ENCODE measurements at places on chromosomes 2 and 18.

DNA sequence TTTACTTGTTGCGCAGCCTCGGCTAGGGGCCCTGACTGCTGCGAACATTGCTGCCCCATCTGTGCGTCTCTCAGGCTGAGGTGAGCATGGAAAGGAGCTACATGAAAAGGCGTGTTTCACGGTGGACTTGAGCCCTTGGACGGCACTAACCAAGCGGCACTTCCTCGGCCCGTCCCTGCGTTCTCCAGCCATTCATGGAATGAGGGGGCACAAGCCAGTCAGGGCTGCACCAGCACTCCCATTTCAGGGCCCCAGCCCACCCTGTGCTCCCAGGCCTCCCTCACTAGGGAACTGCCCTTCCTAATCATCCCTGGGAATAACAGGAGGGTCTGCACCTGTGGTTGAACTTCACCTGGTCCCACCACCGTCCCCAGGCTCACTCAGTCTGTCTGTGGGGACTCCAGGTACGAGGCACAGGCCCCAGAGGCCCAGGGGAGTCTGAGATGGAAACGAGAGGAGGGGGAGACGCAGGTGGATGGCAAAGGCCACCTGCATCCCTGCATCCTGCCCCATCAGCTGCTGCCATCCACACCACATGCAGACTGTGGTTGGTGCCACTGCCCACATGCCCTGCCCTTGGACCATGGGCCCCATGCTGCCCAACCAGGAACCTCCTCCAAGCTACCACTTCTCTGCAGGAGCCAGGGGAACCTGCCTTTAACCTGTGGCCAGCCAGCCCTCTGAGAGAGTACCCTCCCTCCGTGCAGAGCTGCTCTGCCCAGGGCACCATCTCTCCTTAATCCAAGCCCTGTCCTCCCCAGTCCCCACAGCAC is 99.7 kb downstream of the EIPR1 start:
- DNase-seq = no peak

DNA sequence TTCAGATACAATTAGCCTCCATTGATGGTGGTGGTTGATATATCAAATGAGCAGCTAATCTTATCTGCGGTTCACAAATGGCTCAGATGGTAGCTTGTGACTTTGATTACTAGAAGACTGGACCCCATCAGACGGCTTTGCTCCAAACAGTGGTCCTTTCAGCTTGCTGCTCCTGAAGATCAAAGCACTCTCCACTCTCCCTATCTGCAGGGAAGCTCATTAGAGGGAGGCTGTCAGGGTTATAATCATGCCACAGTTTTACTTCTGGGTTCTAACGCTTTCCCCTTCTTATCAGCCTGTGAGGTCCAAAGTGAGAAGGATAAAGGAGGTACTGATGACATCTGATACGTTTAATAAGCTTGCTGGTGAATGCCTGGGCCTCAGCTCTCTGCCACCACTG is 247.1 kb upstream of the NT5C1B start:
- no peak for DNase-seq

- no peak for DNase-seq
These were observed 148.2 kb upstream of the ZNF516 start for GRCh38 chr18:76643199-76643598.

DNA sequence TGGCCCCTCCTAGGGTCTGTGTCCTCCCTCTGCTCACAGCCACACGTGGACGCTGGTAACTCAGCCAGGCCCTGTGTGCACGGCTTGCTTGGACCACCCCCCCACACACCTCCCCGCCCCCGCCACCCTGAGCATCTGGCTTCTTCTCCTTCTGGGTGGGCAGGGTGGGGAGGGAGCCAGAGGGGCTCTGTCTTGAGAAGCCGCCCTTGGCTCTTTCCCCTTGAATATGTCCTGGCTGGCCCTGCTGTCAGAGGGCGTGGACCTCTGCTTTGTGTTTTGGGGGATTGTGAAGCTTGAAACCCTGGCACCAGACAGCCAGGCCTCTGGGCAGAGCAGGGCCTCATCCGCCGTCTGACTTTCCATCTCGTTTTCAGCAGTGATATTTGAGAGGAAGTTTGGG is 72.1 kb downstream of the GLI2 start:
- no peak for DNase-seq

DNA sequence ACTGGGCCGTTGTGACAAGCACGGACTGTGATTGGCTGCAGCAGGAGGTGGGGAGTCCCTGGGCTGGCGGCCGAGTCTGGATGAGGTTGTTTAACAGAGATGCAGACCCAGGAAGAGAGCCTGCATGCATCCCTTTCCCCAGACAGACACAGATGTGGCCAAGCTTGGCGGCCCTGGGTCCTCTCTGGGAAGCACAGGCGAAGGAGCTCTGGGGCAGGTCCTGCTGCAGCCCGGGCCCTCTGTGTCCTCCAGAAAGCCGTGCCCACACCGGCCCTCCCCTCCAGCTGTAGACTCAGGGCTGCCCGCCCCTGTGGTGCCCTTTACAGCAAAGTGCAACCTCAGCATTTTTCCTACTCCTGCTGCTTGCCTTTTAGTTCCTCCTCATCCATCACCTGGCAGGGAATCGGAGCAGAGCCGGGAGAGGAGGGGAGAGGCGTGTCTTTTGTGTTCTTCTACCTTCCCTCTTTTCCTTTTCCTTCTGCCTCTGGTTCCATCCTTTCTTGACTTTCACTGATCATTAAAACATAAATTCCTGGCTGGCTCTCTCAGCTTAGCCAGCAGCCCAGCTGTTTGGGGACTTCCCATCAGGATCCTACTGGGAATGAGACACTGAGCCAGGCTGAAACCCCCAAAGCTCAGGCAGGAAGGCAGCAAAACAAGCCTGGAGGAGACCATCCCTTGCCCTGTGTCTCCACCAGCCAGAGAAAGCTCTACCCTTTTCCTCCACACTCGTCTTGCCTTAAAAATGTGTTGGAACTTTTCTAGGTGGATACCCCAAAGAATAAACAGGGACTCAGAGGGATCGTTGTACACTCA is 75.0 kb downstream of the CTIF start:
- DNase-seq = peak; percentile 91

DNA sequence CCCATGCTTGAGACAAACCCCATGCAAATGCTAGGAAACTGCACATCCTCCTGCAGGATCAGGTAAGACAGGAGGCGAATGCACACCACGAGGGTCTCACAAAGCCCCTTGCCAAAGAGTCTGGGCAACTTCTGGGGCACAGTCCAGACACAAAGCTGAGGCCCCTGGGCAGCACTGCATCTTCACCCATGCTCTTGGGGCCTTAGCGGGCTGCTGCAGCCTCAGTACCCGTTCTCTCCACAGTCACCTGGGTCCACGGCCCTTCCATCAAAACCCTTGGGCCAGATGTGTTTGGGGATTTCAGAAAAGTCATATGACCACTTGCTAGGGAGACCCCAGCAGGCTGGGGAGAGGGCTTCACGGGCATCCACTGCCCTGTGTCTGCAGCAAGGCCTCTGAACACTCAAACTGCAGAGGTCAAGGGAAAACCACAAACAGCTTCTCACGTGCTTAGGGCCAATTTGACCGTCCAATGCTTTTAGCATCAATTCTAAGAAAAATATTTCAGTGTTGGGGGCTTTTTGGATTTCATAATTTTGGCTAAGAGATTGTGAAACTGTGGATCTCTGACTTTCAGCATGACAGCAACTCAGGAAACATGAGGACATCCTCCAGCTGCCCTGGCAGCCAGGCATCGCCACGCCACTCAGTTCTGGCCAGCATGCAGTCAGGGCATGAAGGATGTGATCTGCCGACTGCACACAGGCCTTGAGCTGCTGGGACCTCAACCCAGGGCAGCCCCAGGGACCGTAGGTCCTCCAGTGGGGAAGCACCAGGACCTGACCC is 20.0 kb downstream of the PASK start:
- DNase-seq = no peak

DNA sequence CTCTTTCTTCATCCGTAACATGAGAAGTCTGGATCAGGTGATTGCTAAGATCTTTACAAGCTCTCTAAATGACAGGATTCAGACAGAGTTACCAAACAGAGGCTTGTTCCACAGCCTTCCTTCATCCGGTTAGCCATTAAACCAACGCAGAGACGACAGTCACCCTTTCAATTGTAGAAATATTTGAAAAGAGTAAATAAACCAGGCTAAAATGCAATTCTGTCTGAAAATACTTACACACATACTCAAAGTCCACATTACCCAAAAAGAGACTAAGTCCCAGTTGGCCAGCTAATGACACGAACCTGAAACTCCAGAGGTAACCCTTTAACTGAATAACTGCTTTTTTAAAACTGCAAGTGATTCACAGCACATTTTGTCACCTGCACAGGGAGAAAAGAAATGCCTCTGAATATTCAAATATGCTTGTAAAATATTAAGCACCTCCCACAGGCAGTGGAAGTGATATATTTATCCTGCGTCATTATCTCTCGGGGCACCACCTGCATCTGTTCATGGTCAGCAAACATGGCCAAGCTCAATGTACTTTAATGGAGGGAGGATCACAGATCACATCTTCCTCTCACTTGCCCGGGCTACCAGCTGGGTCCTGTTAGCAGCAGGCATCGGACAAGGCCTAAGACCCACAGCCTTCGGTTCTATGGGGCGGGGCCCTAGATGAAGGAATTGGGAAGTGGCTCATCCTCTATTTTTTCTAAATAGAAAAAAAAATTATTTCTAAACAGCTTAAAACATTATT is 38.8 kb upstream of the DNER start:
- no peak for DNase-seq

- no peak for DNase-seq
These were observed 71.4 kb downstream of the WDSUB1 start for GRCh38 chr2:159215116-159215515.

GRCh38 chr2:148124271-148124670 is 103.4 kb downstream of the MBD5 start:
- no peak for DNase-seq

- no peak for DNase-seq
These were observed 32.5 kb upstream of the CD28 start for GRCh38 chr2:203673933-203674332.

- no peak for DNase-seq
These were observed 85.6 kb downstream of the MIB1 start for GRCh38 chr18:21826196-21826595.

GRCh38 chr2:20593072-20594034 is 57.5 kb downstream of the HS1BP3 start:
- DNase-seq = no peak

GRCh38 chr2:146527166-146527565 is 1317.7 kb upstream of the ACVR2A start:
- DNase-seq = no peak

DNA sequence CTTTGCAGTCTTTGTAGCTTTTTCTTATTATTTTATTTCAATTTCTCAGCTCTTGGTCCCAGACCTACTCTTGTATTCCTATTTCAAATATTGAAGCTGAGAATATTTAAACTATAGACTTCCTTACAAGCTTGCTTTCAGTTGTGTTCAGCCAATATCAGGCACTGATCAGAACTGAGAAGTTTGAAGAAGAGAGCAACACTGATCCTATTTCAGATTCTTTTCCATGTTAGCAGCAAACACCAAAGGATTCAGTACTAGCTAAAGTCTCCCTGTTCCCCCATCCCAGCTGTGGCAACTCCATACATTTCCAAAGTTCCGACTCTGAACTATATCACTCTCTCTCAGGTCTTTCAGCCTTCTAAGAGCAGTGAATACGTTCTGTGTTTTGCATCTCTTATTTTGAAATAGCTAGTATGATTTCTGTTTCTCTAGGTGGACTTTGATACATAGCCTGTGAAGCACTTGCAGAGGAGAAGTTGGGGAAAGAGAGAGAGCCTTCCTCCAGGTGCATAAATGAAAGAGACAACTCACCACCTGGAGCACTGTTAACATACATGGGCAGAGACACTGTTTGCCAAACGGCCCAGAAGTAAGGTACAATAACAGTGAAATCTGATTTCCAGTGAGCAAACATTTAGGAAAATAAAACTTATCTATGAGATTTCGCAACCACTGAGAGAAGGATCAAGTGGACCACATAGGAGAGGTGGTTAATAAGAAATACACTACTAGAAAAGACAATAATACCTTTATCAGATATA is 135.0 kb upstream of the ZNF804A start:
- DNase-seq = no peak

DNA sequence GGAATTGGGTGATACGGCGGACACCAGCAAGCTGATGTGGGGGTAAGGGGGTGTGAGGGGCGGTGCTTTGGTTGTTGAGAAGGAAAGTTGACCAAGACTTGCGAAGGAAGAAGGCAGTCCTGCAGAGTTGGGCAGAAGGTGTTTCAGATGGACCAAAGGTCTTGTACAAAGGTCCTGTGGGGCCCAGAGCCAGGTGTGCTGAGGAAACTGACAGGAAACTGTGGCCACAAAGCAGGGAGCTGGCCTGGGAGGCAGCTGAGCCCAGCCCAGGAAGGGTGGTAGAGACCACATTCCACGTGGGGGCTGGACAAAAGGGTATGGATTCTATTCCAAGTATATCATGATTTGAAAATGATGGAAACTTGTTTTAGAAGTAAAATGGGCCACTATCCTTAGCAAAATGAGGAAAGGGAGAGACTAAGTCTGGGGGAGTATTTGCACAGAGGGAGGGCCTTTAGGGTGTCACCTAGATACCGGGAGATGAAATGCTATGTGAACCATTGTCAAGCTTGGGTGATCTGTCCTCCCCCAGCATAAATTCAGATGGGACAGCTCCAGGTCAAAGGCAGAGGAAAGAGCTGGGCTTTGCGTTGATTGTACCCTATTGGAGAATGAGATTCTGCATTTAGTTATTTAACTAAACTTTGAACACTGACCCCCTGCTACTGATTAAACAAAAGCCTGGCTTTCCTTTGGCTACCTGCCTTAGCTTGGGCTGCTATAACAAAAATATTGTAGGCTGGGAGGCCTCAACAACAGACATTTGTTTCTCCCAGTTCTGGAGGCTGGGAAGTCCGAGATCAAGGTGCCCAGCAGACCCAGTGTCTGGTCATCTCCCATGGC is 4.3 kb upstream of the EDAR start:
- DNase-seq = no peak

DNA sequence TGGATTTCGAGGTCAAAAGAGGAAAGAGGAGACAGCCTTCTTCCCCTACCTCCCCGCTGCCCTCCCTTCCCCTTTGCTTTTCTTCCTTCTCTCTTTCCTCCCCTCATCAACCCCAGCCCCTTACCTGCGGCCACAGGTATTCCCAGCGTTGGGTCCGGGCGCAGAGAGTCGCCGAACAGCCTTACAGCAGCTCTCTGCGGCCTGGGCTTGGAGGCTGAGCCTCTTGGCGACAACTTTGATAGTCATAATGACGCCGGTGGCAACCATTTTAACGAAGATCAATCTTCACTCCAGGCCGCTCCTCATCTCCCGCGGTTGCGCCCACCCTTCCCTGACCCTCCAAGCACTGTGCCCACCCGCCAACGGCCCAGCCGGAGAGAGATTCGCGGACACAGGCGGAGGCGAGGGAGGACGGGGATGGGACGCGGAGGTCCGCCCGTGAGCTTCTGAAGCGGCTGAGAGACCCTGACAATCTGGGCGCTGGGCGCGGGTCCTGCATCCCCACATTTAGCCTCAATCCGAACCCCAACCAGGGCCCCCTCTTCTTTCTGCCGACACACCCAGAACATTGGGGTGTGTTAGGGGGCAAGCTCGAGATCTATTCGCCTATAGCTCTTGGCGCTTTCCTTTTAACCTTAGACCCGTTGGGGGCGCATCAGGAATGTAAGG is 1.5 kb upstream of the EVX2 start:
- no peak for DNase-seq

GRCh38 chr2:71410696-71411095 is 42.7 kb upstream of the DYSF start:
- no peak for DNase-seq

GRCh38 chr2:196219671-196220070 is 48.3 kb upstream of the STK17B start:
- DNase-seq = no peak
